ENCODE measurements at places on chromosomes 1 and 21. TPM values are rescaled to one million over a fixed set of nuclear protein-coding genes. Genes with fewer than 3 reads are reported as not detected.

DNA sequence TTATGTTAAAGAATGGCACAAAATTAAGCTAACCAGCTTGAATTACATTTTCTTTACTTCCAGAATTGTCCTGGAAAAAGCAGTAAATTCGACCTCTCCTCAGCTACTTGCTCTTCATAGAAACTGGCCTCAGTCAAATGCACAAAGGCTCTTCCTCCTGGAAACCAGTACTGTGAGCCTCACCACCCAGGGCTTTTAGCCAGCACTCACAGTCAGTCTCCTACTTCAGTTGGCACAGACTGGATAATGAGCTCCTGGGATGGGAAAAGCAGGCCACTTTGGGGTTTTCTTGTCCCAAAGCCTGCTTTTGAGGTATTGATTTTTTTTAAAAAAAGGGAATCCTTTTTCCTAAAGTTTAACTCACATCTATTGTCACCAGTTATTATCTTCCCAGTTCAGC, 40.4 kb downstream of the SCYL3 start:
- no peak for DNase-seq

DNA sequence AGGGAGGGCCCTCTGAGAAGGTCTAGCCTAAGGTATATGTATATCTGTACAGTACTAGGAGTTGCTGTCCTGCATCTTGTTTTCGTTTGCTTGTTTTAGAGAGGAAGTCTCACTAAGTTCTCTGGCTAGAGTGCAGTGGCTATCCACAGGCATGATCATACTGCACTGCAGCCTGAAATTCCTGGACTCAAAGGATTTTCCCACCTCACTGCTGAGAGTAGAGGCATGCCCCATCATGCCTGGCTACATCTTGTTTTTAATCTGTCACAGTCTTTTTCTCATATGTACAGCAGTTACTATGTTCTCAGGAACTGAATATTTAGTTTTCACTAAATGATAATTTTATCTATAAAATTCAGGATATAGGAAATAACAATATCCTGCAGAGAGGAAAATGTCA, 15.3 kb upstream of the PYHIN1 start:
- no peak for DNase-seq

- no peak for DNase-seq
Measured at GRCh38 chr1:236530959-236531358, 7.2 kb downstream of the LGALS8 start.

DNA sequence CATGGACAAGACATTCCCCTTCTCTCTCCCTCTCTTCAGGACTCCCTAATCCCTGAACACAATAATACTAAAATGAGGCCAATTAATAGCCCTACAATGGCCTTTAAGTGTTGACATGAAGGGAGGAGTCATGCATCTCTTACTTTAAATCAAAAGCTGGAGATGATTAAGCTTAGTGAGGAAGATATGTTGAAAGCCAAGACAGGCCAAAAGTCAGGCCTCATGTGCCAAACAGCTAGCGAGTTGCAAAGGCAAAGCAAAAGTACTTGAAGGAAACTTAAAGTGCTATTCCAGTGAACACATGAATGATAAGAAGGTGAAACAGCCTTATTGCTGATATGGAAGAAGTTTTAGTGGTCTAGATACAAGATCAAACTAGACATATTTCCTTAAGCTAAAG, 49.5 kb upstream of the CD46 start:
- no peak for DNase-seq

The VASH2 gene
- total RNA-seq: 7.6 TPM

All from omental fat pad (tissue), 4 donors.